Esophagus squamous epithelium (tissue), 5 donors: ENCODE measurements at places on chromosomes 12 and 14.

- DNase-seq = no peak
Observed at GRCh38 chr14:51210594-51210993, 29.5 kb upstream of the TMX1 start.

DNA sequence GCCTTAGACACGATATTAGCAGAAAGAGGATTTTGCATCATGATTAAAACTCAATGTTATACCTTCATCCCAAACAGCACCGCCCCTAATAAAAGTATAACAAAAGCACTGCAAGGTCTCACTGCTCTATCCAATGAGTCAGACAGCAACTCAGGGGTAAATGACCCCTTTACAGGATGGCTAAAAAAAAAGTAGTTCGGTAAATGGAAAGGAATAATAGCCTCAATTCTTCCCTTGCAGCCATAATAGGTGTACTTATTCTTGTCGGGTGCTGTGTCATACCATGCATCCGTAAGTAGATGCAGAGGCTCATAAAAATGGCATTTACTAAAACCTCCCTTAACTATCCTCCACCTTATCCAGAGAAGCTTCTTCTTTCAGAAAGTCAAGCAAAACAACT, 53.9 kb upstream of the AP4S1 start:
- DNase-seq = no peak

DNA sequence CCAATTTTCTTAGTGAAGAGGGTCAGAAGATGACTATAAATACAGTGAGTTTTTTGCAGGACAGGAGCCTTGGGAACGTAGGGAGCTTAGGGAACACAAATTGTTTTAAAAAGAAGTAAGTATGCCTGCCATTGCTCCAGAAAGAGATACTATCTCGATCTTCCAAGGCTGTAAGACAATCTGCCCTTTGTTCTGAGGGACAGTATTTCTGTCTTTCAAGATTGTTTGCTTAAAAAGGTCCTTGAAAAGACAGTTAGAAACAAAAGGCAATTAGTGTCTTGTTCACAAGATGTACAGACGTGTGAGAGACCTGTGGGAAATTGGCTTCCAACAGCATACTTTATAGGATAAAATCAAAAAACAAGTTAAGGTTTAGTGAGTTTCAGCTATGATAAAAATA, 321.2 kb upstream of the FAR2 start:
- DNase-seq = no peak

- DNase-seq = no peak
Observed at GRCh38 chr14:64700894-64701293, 3.3 kb upstream of the PLEKHG3 start.

DNA sequence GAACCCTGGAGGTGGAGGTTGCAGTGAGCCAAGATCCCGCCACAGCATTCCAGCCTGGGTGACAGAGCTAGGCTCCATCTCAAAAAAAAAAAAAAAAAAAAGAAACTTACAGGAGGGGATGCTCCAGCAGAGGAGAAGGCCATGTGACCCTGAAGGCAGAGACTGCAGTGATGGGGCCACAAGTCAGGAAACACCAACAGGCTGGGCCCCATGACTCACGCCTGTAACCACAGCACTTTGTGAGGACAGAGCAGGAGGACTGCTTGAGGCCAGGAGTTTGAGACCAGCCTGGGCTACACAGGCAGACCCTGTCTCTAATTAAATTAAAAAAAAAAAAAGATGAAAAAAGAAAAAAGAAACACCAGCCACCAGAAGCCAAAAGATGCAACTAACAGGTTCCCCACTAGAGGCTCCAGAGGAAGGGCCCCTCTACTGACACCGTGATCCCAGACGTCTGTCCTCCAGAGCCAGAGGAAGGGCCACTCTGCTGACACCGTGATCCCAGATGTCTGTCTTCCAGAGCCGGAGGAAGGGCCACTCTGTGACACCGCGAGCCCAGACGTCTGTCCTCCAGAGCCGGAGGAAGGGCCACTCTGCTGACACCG, 9.1 kb upstream of the GLT1D1 start:
- no peak for DNase-seq

DNA sequence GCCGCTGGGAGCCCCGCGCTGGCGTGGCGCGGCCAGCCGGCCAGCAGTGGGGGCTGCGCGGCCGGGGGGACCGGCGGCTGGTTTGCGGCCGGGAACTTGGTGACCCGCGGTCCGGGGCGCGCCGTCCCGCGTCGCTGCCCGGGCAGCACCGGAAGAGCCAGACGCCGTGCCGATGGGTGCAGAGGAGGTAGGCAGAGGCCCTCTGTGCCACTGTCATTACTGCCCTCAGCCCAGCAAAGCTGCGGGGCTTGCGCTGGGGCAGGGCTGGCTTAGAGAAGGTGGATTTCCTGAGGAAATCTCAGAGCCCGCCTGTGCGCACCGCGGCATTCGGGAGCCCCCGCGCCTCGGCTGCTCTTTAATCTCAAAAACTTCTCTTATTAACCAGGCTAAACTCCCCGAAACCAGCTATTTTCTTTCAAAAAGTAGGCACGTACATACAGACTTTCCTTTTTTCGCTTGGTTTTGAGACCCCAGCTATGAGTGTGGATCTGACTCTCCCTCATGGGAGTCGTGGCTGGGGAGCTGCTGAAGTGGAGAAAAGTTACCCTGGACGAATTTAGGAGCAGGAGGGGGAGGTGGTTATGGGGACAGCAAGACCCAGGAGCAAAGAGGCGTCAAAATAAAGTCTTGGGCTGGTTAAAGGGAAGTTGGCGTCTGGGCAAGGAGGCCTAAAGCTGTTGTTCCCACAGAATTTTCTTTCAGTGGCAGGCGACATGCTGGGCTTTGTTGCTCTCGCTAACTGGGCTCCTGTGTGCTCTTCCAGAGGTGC, 802 bp downstream of the SUSD6 start:
- no peak for DNase-seq

DNA sequence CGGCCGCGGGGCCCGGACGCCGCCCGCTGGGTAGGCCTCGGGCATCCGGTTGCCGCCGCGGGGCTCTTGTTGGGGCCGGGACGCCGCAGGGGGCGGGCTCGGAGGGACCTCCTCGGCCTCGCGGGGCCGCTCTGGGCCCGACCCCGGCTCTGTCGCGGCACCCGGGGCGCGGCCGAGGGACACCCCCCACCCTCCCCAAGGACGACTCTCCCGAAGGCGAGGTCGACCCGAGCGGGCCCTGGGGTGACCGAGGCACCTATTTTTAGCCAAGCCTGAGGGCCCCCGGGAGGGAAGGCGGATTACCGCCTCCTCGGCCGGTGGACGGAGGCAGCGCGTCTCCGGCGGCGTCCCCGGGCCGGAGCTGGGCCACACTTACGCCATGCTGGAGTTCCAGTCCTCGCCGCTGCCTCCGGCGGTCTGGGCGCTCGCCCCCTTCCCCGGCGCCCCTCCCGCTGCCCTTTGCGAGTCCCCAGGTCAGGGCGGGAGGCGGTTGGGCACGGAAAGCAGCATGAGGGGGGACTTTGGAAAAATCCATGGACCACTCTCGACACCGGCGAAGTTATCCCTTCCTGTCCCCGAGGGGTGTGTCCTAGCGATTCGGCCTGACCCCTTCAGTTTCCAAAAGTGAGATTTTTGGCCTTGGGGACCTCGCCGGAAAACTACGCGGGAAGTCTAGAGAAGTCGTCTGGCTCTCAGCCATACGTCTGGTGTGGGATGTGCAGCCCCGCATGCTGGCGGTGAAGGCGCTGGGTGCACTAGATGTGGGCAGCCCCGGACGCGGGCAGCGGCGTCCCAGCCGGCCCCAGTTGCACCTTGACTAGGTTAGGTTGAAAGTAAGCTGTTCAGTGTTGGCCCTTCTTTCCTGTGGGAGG, 699 bp downstream of the KTN1 start:
- no peak for DNase-seq

- no peak for DNase-seq
Observed at GRCh38 chr12:104340177-104340576, 36.6 kb downstream of the EID3 start.

GRCh38 chr12:2631653-2632350, 163.0 kb upstream of the FKBP4 start:
- no peak for DNase-seq

GRCh38 chr12:62290846-62291245, 30.6 kb downstream of the USP15 start:
- no peak for DNase-seq

GRCh38 chr14:20755037-20755436, 9.3 kb downstream of the EDDM3A start:
- no peak for DNase-seq

- DNase-seq = no peak
Observed at GRCh38 chr12:127636882-127637281, 630.1 kb upstream of the TMEM132C start.

DNA sequence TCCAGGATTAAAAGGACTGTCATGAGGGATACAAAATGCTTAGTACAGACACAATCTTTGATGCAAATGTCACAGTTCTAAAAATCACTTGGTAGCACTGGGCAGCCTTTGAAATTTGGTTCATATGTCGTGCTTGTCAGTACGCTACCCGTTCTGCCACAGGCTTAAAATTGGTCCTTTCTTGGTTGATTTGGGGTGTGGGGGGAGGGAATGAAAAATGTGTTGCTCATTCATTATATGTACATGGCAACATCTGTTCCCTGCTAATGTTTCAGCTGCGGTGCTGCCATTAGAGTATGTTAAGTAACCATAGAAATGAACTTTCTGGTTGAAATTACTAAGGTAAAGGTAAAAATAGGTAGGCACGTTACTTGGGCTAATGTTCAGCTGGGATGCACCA, 155.4 kb upstream of the ARHGAP5 start:
- no peak for DNase-seq

GRCh38 chr14:89241934-89242651, 174.9 kb downstream of the FOXN3 start:
- no peak for DNase-seq

- no peak for DNase-seq
Observed at GRCh38 chr12:72658615-72659014, 386.4 kb downstream of the TRHDE start.

DNA sequence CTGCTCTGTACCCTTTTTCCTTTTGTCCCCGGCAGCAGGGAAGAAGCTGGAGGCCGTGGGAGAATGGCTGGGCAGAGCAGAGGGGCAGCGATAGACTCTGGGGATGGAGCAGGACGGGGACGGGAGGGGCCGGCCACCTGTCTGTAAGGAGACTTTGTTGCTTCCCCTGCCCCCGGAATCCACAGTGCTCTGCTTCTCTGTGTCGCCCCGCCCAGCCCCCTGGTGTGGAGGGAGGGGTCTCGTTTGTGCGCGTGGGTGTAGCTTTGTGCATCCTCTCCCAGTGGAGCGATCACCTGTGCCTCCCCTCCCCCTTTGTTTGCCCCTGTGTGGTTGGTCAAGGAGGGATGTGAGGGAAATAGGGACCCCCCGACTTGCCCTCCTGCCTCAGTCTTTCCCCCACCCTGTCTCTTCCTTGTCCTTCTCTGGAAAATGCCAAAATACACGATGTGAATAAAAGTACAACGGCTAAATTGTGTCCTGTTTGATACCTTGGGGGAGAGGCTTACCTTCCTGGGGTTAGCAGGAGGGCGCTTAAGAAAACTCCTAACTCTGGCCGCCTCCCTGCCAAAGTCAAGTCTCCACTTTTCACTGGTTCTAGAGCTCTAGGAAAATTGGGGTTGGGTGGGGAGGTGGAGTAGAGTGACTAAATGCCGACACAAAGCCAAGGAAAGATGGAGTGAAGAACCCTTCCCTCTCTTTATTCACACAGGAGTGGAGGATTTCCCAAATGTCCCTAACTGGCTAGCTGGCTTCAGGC, 990 bp upstream of the TPI1 start:
- DNase-seq = no peak

DNA sequence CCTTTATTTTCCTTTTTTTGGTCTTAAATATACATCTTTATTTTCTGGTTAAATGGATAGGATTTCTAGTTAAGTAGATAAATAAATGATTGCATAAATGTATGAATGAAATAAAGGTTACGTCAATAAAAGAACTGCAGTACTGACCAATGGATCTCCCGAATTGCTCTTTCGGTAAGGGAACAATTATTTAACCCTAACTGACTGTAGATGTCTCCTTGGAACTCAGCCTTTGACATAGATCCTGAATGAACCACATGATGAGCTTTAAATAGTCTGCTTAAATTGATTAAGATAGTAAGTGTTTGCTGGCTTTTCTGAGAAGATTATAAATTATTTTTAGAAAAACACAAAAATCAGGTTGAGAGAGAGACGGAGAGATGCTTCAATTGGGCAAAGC, 391.0 kb upstream of the SYT1 start:
- DNase-seq = no peak
